Spleen (tissue), 13 donors: ENCODE measurements at places on chromosomes 6 and 20.
A peak's percentile ranks its signal among the peaks of the same experiment; 100 is the strongest.

DNA sequence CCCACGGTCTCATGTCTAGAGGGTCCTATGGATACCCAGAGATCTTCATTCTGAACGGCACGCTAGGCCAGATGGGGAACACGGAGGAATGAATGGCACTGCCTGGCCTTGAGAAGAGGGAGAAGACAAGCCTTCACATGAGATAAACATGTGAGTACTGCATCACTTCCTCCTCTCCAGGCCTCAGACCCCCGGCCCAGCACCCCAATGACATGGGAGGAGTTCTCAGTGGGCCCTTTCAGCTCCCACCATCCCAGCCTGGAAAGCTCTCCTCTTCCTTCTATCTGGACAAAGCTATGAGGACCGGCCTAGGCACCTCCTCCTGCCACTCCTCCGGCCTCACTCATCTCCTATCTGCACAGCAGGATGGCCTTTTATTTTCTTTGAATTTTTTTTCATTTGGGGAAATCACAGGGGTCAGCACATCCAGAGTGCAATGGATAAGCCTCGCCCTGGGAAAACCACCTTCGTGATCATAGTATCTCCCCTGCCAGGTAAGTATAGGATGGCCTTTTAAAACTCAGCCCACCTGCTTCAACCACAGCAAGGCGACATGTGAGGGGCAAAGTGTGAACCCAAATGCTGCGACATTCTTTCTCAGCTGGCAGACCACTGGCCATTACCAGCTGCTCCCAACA is 39.2 kb upstream of the CDKN1A start:
- DNase-seq = peak; percentile 15

DNA sequence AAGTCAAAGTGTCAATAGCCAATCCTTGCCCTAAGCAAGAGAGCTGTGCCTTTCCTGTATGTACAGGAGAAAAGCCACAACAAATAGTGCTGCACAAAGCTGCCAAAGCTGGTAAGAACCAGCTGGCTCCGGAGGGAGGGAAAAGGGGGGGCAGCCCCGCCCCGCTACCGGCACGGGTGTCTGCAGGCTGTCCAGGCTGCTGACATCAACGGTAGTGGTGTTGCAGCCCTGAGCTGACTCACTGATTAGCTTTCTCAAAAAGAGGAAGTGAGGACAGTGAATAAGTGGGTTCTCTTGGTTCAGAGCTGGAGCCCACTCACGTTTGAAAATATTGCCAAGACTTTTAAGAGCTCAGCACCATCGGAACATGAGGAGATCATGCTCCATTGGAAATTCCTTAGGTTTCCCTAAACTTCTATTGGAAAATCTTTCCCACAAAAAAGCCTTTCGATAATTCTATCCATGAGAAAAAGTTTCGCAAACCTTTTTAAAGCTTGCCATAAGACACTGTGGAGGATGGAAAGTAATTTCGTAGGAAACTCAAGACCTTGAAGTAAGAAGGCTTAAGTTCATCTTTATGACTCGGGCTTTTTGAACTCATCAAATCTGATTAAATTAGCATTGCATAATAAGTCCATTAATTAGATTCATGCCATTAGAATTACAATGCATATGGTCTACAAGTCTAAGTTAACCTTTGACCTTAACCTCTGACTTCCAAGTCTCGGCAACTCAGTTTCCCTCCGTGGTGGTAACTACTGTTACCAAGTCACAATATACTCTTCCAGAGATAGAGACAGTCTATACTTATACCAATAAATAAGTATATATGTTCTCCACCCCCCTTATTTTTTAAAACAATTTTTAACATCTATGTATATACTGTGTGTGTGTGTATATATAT is 67.0 kb downstream of the TNFRSF21 start:
- DNase-seq = peak; percentile 95

GRCh38 chr20:53048387-53048786 is 76.2 kb downstream of the TSHZ2 start:
- DNase-seq = no peak

DNA sequence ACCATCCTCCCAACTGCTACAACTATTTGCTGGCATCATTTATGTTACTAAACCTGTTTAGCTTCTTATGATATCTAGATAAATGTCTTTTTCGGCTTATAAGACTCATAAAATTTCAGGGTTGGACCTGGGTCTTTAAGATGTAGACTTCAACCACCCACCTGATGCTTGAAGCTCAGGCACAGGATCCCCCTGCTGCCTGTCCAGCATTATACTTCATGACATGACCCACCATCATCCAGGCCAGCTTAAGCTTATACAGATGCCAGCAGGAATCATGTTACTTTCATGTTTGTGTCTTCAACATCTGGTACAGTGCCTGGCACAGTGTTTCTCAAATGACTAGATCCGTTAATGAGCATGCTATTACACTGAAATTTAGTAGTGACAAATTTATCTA is 47.4 kb downstream of the SLC17A5 start:
- no peak for DNase-seq

- no peak for DNase-seq
Observed at GRCh38 chr6:44869321-44869897, 458.7 kb upstream of the RUNX2 start.

GRCh38 chr20:1535420-1536175 is 21.9 kb downstream of the SIRPD start:
- DNase-seq = peak; percentile 74

DNA sequence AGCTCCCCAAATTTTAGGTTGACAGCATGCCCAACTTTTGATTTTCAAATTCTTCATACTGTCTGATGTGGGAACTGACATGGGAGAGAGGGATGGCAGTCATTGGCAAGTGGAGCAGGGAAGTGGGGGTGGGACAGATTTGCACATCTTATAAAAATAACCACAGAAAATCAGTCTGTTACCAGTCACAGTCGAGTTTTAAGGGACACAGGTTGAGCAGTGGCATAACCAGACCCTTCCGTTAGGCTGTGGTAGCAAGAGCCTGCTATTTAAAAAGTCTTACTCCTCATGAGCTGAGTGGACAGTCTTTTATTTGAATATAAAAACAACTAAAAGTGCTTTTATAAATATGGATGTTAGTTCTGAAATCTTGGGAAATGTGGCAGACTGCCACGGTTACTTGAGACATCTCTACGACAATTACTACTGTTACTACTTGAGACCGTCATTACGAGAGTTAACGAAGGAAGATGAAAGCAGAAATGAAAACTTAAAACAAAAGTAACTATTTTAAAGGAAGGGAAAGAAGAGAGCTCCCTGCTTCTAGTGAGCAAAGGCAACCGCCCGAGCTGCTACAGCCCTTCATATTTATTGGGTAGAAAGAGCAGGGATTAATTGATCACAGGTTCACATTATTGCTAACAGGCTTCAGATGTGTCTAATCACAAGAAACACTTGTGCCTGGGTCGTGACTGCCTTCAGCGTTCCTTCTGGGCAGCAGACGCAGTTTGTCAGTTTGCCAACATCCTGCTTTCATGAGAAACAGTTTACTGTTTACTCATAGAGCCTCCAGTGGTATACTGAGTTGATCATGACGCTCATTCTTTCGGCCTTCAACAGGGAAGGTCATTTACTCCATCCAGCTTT is 71.3 kb downstream of the EFHC1 start:
- DNase-seq = no peak
